ENCODE measurements at places on chromosomes 5 and 9.

DNA sequence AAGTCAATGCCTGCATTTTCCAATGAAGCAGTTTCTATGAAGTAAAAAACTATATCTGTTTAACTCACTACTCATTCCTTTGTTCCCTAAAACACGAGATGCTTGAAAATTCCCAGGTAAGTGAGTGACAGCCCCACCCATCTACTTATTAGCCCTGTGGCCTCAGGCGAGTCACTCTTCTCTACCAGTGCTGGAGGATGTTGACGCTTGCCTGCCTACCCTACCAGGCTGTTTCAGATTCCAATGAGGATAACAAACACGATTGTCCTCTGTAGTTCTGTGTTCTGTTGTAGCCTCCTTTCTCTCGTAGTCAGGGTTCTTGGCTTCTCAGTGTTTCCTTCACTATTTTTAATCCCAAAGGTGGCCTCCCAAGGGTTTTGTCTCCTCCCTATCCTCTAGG lies 388.8 kb downstream of the KDM4C start:
- DNase-seq: no peak

DNA sequence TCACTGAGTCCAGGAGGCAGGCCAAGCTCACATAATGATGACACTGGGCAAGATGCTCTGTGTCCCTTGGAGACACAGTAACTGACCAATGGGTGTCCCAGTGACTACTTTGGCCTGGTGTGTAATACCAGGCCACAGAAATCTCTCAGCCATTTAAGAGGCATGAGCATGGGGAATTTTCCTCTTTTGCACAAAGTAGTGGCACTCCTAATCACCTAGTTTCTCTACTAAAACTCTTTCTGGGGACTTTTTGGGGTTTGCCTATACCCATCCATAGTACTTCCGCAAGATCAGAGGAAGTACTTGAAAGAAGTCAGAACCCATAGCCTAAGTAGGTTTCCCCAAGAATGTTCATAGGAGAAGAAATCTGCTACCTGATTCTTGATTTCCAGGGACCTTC lies 161.9 kb downstream of the ARSB start:
- no peak for DNase-seq

GRCh38 chr9:19156026-19156474 lies 28.8 kb upstream of the PLIN2 start:
- DNase-seq: no peak

GRCh38 chr9:70398145-70398556 lies 16.3 kb downstream of the KLF9 start:
- DNase-seq: no peak

DNA sequence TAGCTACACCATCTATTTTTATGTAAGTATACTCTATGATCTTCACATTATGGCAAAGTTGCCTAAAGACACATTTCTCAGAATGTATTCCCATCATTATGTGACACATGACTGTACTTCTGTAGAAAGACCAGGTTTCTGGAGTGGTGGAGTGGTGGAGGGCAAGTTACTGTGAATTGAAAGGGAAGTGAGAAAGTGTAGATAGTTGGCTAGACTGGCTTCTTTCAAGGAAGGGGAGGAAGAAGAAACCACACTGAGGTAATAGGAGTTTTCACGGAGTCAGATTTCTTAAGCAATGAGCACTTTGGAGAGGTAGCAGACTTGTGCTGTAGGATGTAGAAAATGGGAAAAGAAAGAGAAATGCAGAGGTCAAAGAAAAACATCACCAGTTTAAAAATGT lies 50.9 kb upstream of the EQTN start:
- no peak for DNase-seq

- DNase-seq: no peak
Measured at GRCh38 chr5:123805300-123805699, 293.3 kb downstream of the CSNK1G3 start.

GRCh38 chr9:132486706-132487350 lies 76.8 kb downstream of the CFAP77 start:
- DNase-seq: peak; percentile 35

DNA sequence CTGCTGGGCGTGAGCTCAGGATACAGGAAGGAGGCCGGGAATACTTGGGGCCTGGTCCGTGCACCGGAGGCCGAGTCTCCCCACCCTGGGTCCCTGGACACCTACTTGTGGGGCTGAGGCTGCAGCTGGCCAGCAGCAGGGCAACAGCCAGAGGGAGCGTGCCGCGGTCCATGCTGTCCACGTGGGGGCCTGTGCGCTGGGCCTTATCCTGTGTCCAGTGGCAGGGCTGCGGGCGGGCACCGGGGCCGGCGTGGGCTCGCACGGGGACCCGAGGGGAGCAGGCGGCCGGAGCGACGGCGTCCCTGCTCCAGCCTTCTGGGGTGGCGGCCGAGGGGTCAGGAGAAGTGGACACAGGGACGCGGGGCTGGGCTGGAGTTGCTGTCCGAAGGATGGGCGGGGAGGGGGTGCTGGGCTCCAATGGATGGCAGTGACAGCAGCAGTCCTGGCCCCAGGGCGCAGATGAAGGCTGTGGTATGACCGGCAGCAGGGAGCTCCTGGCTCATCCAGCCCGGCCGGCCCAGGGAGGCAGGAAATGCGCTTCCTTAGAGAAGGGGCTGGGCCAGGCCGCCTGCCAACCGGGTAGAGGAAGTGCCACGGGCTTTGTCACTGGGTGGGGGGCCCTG lies at the start of gene ENG:
Gene ENG, minus strand, starts transcription at position 475 of the 623 bp plus-strand sequence. Its CDS starts 303 bp downstream, at position 172.
- DNase-seq: no peak

- no peak for DNase-seq
Measured at GRCh38 chr9:86340356-86341006, 13.7 kb downstream of the TUT7 start.

DNA sequence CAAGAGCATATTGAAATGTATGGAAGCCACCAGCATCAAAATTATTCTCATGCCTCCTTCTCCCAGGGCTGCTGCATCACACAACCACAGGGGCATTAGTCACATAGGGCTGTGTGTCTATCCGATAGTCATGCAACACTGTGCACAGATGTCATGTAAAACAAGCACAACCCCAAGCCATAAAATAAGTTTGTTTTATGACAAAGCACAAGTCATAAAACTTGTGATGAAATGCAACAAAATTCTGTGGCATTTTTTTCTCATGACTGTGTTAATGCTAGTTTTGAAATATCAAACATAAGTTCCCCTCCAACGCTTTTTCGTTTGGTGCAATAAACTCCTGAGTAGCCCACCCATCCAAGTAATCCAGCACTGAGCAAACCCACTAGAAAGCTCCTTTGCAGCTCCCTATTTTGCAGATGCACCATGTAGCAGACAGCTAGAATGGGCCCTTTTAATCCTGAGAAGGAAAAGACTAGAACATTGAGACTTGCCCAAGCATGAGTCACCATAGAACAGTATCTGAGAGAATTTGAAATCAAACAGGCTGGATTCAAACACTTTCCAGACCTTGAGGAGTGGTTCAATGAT lies 93.3 kb upstream of the ZNF366 start:
- no peak for DNase-seq

- no peak for DNase-seq
Measured at GRCh38 chr9:22203371-22204138, 194.4 kb upstream of the CDKN2B start.

DNA sequence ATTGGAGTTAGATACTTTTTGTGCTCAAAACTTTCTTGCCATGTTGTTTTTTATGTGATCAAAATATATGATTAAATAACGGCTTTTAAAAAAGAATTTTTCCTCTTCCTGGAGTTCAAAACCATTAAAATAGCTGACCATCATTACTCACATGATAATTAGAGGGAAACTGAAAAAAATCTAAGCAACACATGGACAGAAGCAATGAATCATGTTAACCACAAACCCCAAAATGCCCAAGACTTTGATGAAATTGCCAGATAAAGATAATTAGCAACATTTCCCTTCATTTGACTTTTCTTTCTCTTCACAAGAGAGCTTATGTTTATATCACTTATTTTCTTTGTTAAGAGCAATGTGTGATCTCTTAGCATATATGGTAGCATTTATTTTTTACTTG lies 1294.2 kb downstream of the EFNA5 start:
- DNase-seq: no peak

DNA sequence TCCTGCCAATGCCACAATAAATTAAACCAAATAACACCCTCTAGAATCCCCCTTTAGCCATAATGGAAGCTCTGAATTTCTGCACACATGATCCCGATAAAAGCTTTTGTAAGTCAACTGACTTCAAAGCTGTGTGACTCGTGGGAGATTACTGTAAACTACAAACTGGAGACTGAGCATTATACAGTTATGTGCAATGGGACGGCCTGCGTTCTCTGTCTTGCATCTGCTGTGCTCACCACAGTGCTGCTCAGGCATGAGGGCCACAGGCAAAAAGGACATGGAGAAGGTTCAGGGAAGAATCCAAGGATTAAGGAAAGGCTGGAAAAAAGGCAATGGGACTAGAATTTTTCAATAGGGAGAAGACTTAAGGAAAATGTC lies 184.2 kb downstream of the FANCC start:
- no peak for DNase-seq

GRCh38 chr9:98289614-98290201 lies 34.3 kb upstream of the TBC1D2 start:
- no peak for DNase-seq

DNA sequence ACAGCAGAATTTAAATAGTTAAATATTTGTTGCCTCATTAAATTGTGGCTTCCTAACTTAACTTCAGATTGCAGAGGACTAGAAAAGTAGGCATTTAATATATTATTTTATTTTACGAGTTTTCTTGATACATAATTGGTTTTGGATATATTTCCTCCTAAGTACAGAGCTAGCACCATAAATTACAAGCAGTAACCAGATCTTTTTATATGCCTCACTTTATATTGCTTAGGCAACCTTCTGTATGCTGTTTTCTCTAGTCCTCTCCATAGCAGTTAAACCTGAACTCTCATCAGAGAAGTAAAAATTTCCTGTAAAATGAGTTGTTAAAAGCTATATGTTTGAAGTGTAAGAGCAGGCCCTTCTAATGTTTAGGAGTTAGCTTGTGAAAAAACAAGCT lies 144.2 kb downstream of the ZCCHC7 start:
- DNase-seq: no peak

GRCh38 chr5:39503155-39503554 lies 78.4 kb upstream of the DAB2 start:
- DNase-seq: no peak

GRCh38 chr9:7216004-7216841 lies 458.4 kb downstream of the KDM4C start:
- DNase-seq: no peak

DNA sequence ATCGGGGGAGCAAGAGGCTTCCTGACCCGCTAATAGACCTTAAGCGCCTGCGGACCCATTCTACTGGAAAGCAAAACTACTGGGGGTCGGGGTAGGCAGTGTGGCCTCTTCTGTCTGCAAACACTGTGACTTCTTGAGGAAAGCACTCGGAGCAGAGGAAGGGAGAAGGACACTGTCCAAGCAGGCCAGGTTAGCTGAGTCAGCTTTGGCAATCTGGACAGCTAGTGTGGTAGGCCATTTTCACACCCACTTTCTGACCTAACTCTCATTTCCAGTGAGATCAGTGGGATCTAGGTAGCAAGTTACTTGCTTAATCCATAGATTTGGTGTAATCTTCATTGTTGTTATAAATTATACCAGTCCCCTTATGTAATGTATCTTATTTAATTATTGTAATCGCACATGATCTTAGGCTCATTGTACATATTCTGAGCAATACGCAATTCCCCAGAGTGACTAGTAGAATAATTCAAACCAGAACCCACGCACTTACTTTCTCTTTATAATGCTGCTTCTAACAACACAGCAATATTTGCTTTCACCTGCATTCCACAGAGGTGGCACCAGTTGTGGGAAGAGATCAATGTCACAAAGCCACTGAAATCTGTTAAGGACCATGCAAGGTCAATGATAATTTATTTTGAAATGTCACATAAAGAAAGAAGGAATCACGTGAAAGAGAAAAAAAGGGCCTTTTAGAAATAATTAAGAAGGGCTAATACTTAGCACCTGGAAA lies 82.9 kb downstream of the NREP start:
- no peak for DNase-seq

- peak; percentile 24 for DNase-seq
Measured at GRCh38 chr9:120770931-120771330, 22.3 kb downstream of the FBXW2 start.

- DNase-seq: no peak
Measured at GRCh38 chr5:149151717-149152116, 10.4 kb downstream of the ABLIM3 start.

- DNase-seq: no peak
Measured at GRCh38 chr5:96387616-96388015, 45.4 kb downstream of the PCSK1 start.

GRCh38 chr5:159768243-159768642 lies 148.0 kb upstream of the ADRA1B start:
- DNase-seq: no peak

DNA sequence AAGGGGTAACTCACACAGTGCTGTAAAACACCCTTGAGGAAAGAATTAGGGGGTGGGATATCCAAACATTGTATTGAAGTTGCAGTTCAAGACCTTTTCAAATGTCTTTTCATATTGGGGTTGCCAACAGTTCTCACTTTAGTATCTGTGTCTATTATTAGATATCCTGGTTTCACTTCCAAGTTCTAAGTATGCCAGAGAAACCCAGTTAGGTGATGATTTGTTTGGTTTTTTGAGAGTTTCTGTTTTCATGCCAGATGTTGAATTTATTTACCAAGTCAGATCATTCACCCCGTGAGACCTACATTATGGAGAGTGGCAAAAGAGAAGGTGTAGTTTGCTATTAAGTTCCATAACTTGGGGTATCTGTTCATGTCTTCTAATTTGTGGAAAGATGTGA lies 64.5 kb downstream of the C9orf152 start:
- DNase-seq: no peak

DNA sequence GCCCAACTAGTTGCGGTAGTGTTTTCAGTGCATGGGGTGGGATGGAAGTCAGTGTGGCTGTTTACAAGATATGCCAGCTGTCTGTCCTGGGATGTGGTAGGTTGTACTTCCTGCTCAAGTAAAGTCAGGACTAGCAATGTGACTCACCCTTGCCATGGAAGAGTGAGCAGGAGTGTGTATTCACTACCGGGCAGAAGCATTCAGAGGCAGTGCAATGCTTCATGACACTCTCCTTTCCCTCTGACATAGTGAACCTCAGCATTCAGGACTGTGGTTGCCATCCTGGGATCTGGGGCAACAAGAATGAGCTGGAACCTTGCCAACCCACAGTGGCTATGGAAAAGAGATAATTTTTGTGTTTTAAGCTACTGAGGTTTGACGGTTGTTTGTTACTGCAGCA lies 68.9 kb downstream of the BOD1 start:
- no peak for DNase-seq

- DNase-seq: no peak
Measured at GRCh38 chr5:149024477-149024876, 38.4 kb downstream of the SH3TC2 start.

- DNase-seq: no peak
Measured at GRCh38 chr5:11182441-11183080, 421.5 kb upstream of the DAP start.

DNA sequence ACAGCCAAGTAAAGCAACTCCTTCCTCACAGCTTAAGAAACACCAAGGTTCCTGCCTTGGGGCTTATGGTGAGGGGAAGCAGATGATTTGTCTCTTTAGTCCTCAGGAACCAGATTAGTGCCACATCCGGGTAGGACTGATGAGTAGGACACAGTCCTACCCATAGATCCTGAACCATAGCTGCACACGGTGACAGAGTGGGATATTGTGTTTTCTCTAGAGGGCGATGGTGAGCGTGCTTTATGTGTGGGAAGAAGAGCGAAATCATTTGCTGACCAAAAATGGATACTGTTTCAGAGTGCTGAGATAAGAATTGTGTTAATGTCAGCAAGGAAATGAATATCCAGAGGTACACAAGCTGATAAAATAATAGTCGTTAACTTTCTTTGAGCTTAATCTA lies 209.0 kb upstream of the FBXL7 start:
- DNase-seq: no peak
